ENCODE measurements at places on chromosomes 1 and 21.

DNA sequence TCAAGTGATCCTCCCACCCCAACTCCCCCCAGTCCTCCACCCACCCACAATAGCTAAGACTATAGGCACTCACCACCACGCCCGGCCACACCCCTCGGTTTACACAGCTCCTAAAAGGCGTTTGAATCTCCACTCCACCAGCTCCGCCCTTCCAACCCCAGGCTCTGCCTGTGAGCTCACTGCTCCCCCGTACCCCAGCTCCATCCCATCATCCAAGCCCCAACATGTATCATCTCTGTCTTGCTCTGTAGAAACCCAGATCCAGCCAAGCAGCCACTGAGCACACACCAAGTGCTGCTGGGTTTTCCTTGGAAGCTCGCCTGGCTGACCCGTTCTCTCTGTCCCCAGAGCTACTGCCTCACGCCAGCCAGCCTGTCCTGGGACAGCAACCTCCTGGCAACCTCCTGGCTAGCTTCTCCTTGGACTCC is 12.0 kb upstream of the S100A2 start:
- DNase-seq = no peak

DNA sequence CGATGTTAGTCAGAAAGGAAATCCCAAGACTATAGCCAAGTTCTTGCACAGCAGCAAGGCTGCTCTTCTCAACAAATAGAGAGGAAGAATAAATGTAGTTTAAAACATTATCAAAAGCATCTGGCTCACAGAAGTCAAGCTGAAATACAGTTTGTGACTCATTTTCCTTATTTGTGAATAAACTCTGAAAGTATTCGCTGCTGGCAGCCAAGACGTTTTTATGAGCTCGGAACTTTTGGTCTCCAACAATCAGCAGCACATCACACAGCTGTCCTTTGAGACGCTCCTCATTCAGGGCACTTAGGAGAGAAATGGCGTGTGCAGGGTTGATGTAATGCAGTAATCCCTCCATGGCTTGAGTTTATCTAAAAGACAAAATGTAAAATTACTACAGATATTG is 16.4 kb downstream of the ZBTB21 start:
- no peak for DNase-seq

- DNase-seq = no peak
Observed at GRCh38 chr1:203381151-203381751, 30.3 kb upstream of the FMOD start.

GRCh38 chr1:231724876-231725647 is 98.5 kb downstream of the DISC1 start:
- peak; percentile 8 for DNase-seq

DNA sequence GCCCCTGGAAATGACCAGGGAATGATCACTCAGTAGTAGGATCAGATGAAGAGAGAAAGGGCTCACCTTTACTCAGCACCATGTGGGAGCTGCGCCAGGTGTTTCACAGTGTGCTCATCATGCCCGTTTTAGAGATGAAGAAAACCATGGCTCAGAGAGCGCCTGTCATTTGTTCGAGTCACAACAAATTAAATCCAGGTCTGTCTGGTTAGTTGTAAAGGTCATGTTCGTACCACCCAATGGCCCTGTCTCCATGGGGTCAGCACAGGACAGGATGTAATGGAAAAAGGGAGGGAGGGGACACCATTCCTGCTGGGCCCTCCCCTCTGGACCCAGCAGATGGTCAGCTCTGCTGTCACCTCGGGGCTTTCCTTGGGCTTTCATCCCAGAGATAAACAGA is 15.2 kb downstream of the KIRREL1 start:
- DNase-seq = no peak

DNA sequence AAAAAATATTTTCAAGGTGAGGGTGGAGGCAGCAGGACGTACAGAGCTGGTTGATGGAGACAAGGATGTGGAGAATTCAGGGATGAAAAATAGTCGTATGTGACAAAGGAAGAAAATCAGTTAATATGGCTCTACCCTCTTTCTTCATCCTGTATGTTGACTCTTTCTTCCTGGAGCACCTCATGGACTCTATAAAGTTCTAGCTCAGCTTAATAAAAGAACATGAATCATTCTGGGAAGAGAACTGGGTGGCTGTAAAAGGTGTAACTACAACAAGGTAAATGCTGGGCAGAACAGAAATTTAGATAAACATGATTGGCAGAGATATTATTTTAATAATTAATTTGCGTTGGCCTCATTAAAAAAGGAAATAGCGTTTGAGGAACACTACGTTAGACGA is 241.8 kb upstream of the MAP1LC3C start:
- DNase-seq = no peak

GRCh38 chr1:225651376-225651871 is 1.5 kb downstream of the ENAH start:
- no peak for DNase-seq

- no peak for DNase-seq
Observed at GRCh38 chr1:157139052-157139715, 989 bp upstream of the ETV3 start.

DNA sequence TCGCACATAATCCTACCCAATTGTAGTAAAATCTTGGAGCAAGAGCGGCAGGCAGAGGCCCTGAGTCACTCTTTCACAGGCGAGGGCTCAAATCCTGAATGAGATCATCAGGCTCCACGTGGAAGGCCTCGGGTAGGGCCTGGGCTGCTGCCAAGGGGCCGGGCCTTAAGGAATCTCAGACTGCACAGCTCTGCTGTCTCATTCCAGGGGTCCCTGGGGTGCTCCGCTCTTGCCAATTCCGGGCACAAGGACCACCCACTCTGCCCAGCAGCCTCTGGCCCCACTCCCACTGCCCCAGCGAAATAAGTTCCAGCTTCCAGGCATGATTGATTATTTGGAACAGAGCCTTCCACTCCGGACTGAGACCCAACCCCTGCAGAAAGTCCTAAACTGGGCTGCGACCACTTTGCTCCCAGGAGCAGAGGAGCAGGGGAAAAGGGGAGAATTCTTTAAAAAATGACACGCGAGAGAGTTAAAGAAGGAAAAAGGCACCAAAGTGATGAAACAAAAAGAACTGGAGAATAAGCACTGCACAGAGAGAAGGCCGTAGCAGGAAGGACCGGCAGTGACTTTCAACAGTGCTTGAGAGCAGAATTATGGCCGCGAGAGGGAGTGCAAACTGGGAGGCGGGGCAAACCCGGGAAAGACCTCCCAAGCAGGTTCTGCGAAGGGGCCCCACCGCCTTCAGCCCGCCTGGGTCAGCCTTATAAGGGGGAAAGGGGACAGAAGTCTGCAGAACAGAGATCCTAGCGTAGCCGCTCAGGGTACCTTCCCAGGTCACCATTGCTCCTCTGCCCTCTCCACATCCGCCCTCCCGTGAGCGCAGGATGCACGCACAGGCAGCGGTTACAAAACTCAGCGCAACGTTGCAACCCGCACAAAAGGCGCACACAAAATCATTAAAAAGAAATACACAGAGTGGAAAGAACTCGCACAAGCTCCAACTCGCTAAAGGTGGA is 2.0 kb downstream of the ADAMTS1 start:
- peak; percentile 68 for DNase-seq

- DNase-seq = no peak
Observed at GRCh38 chr1:63752176-63752575, 21.6 kb upstream of the ROR1 start.

GRCh38 chr1:228804640-228805413 is 69.5 kb downstream of the RHOU start:
- no peak for DNase-seq

DNA sequence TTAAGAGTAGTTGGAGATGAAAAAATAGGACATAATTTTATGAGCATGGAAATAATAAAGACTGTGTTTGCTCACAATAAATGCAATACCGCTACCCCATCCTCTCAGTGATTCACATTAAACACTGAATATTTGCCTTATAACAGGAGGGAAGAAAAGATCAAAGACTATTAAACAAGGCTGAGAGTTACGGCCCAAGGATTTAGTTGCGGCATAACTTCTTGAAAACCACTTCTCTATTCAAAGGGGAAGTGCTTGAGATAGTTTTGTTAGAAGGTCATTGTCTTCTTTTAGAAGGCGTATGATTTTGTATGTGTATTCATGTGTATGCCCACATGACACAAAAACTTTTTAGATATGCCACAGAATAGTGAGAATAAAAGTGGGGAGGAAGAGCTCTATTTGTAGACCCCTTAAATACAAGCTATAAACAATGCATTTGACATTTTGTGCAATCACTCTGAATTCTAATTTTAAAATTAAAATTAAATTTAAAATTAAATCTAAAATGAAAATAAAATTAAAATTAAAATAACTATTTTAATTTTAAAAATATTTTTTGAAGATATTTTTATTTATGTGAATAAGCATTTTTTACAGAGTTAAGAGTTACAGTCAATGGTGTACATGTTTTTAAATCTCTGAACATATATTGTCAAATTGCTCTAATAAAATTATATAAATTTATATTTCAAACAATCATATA is 986.6 kb upstream of the ADAMTS5 start:
- DNase-seq = no peak

- DNase-seq = no peak
Observed at GRCh38 chr1:157852476-157852875, 10.9 kb upstream of the CD5L start.

Measured in neuronal stem cell (in vitro differentiated cells).